Stimulated activated CD8-positive, alpha-beta memory T cell treated with anti-CD3 and anti-CD28 coated beads, Interleukin-7, amount 100 ng/mL, for 24 hours (primary cell): ENCODE measurements at places on chromosomes 5 and 9.

DNA sequence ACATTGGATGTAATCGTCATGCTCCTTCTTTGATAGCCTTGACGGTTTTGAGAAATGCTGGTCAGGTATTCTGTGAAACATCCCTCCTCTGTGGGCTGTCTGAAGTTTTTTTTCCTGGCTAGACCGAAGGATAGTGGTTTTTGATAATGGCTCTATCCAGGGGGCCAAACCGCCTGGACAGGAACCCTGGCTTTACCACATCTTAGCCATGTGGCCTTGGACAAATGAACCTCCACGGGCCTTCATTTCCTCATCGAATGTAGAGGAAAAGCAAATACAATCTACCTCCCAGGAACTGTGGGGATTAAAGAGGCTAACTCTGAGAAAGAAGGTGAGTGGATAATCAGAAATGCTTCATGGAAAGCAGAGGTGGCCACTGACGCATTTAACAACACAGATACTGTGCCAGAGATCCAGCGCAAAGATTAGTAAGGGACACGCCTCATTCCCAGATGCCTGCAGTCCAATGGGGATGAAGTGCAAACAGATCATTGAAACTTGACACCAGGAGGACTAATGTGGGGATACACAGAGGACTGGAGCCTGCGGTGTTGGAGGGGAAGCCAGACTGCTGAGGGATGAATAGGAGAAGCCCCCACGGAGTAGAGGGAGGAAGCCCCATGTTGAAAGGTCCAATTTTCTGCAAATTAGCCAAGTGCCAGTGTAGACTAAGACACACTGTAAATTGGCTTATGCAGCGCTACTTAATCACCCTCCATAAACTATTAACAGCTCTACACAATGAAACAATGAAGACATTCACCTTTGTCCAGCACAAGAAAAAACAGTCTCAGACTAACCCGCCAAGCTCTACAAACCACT, 41.6 kb downstream of the MYO10 start:
- no peak for DNase-seq

GRCh38 chr5:172077664-172078425, 71.4 kb upstream of the FBXW11 start:
- no peak for DNase-seq

DNA sequence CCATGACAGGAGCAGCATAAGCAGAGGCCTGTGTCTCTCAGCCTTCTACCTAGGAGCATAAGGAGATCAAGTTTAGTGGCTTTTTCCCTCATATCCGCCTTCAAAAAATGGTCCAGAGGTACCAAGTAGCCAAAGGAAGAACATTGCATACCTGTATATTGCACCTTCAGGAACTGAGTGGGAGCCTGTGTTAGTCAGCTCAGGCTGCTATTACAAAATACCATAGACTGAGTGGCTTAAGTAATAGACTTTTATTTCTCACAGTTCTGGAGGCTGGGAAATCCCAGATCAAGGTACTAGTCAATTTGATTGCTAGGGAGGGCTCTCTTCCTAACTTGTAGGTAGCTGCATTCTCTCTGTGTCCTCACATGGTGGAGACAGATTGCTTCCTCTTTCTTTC, 597.4 kb upstream of the PTGER4 start:
- no peak for DNase-seq

DNA sequence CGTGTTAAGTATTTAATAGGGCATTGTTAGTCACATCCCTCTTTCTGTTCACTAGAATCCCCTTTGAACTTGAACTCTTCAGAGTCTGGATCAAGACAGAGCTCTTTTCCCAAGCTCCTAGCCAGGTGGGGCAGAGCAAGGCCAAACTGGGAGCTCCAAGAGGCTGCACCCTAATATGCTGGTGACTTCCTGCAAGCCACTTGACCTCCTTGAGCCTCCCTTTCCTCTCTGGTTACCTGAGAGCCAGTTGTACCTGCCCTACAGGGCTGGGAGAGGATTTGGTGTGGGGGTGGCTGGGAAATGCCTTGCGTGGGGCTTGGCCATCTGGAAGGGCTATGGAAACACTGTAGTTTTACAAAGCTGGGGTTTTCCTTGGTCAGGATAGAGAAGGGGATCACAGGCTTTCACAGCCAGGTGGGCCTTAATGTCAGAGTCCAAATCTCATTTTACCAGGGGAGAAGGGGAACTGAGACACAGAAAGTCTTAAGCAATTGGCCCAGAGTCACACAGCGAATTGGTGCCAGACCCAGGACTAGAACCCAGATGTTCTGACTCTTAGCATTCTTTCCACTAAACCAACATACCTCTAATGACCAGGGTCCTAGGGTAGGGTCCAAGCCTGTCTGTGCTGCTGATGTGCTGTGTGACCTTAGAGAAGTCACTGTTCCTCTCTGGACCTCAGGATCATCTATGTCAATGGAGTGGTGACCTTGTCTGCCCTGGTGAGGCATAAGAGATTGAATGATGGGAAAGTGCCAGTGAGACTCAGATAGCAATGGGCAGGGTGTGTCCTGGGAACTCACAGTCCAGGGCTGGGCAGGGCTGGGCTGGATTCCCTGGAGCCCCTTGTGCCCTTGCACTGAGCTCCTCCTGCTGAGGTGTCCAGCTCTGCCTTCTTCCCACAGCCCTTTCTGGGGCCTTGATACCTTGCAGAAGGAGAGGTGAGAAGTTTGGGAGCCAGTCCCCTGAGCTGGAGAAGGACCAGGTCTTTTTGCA, 35.8 kb downstream of the GSN start:
- no peak for DNase-seq

GRCh38 chr9:84701801-84702200, 32.3 kb downstream of the NTRK2 start:
- no peak for DNase-seq

DNA sequence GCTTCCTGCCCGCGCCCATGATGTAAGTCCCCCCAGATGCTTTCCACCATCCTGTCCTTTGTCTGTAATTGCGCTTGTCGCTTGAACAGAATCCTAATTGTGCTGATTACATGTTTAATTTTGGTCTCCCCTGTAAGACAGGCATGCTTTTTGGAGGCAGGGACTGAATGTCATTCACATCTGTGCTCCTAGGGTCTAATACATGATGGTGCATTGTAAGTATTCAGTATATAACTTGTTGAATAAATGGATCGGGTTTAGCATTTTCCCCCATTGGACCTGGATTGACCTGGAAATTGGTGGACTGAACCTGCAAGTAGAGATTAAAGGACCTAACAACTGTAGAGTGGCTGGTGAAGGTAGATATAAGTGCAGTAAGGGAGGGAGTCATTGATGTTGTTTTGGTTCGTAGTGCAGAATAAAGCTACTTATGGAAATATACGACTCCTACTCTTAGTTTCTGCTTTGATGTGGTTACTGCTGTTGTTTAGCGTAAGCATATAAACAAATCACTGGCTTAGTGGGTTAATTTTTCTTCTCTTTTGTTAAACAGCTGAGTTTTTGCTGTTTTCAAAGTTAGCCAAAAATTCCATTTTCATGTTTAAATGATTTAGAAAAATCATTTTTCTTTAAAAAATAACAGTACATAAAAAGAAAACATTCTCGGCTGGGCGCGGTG, 57.3 kb downstream of the TRIO start:
- DNase-seq, result no peak

DNA sequence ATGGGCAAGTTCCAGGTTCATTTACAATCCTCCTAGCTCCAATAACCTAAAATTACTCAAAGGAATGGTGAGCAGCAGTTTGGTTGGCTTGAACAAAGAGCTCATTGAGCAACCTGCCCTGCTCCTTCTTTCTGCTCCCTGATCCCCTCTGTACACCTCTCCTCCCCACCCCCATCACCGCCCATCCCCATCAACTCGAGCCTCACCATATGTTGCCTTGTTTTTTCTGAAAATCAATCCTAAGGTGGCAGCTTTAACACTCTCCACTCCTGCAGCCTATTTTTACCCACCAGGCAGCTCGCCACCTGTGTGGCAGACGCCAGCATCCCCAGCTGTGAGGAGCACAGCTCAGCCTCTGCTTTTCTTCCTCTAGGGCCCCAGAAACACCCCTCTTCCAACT, 533.4 kb upstream of the BRINP1 start:
- no peak for DNase-seq

- DNase-seq, result no peak
Measured at GRCh38 chr9:82555431-82556051, 507.4 kb downstream of the RASEF start.

DNA sequence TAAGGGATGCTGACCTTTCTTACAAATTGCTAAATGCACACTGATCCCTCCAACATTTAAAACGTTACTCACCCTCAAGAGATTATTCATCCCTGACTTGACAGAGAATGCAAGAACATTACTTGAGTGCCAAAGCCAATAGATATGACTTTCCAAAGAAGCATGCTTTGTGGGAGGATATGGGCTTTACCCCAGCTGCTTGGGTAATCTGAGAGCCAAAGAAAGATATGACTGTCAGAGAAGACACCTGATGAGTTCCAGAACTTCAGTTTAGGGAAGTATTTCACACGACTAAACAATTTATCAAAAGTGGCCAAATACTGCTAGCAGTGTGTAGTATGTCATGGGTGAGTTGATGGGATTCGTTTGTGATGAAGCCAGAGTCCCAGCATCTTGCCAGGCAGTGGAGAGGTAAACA, 7.4 kb upstream of the SPDL1 start:
- DNase-seq, result no peak

DNA sequence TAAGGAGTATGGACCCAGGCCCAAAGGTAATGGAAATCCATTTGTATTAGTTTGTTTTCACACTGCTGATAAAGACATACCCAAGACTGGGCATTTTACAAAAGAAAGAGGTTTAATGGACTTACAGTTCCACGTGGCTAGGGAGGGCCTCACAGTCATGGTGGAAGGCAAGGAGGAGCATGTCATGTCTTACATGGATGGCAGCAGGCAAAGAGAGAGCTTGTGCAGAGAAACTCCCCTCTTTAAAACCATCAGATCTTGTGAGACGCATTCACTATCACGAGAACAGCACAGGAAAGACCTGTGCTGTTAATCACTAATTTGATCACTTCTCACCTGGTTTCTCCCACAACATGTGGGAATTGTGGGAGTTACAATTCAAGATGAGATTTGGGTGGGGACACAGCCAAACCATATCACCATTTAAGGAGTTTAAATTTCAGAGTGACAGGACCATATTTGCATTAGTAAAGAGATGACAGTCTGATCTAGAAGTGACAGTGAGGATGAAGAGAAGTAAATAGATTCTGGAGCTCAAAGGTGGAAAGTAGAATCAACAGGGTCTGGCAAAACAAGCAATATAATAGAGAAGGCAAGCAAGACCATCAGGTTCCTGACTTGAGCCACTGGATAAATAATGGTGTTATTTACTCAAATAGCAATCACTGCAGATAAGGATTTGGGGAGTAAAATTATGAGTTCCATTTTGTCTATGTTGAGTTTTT, 7.5 kb upstream of the FAM169A start:
- no peak for DNase-seq

- no peak for DNase-seq
Measured at GRCh38 chr5:1743061-1743768, 56.4 kb downstream of the MRPL36 start.

DNA sequence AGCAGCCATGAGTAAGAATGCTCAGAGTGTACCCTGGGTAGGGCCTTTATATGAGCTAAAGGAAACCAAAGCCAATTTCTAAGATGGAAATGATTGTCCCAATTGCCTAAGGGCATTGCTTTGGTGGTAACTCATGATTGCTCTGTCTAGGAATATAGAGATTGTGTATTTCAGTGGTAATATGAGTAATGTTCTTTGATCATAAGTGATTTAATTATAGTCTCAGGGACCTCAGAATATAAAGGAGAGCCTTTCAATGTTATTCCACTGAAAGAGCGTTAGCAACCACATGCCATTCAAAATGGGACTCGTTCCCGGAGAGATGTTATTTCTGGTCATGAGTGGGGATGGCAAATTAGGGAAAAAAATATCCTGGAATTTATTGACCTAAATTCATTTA, 340.5 kb downstream of the ARHGEF28 start:
- no peak for DNase-seq

GRCh38 chr5:16489322-16489791, 23.8 kb upstream of the ZNF622 start:
- no peak for DNase-seq

GRCh38 chr5:176386491-176386890, 1.9 kb downstream of the NOP16 start:
- no peak for DNase-seq

DNA sequence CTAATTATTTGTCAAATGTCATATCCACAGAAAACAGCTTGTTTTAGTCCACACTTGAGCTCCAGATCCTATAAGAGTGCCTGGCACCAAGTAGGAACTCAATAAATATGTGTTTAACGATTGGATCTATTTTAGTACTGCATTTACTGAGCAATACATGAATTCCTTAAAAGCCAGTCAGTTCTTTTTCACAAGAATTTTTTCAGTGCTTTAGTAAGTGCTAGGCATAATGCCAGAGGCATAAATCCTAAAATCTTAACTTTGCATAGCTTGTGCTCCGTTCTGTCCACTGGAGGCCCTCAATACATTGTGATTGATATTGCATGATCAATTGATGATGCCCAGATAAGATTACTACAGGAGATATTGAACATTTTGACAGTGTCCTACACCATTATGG, 67.3 kb upstream of the PCSK5 start:
- no peak for DNase-seq

GRCh38 chr5:166994226-166994625, 1297.2 kb upstream of the WWC1 start:
- DNase-seq, result no peak

- DNase-seq, result no peak
Measured at GRCh38 chr9:105858877-105859276, 164.5 kb downstream of the TMEM38B start.

DNA sequence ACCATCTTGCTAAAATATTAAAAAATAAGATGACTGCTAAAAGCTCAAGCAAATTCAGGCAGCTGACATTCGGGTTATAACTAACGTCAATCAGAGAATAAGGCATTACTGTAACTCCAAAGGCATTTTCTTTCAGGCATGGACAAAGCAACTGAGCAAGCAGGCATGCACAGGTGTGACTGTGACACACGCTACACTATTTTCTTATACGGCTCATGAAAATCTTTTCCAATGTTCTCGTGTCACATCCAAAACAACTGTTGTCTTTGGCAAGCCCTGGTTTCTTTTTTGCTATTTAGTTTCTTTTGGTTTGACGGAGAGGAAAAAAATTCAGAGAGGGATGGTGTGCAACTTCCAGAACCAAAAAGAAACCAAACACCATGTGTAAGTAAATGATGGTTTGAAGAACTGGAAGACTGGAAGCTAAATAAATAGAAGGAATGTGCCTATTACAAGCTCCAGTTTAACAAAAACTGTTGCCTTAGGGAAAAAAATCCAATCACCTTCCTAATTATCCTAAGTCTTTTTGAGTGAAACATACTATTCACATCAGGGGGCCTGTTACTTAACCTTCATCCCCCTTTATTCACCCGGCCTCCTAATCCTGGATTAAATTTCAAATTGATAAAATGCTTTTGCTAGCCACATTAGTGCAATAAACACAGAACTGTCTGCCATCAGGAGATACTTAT, 277.6 kb downstream of the PSAT1 start:
- no peak for DNase-seq

- DNase-seq, result no peak
Measured at GRCh38 chr9:16069249-16069648, 516.4 kb downstream of the CCDC171 start.
